ENCODE measurements at places on chromosomes 7 and 10.
A peak's percentile ranks its signal among the peaks of the same experiment; 100 is the strongest.

DNA sequence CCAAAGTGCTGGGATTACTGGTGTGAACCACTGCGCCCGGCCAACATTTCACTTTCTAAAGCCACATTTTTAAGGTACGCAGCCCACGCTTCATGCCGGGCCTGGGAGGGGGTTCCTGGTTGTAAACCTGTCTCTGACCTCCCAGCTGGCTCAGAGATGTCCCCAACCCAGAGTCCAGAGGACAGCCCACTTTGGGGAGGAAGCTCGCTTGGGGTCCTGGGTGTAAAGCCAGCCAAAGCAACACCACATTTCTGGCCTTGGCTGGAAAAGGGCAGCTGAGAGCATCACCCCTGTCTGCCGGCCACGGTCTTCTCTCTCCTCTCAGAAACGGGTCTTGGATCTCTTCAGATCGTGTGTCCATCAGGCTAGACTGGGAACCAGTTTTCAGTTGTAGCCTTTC is 23.9 kb upstream of the PITRM1 start:
- no peak for ATAC-seq

GRCh38 chr10:100104300-100104699 is 22.6 kb upstream of the CPN1 start:
- no peak for ATAC-seq

GRCh38 chr7:100613412-100614175 is 1.3 kb downstream of the MOSPD3 start:
- ATAC-seq, result no peak

DNA sequence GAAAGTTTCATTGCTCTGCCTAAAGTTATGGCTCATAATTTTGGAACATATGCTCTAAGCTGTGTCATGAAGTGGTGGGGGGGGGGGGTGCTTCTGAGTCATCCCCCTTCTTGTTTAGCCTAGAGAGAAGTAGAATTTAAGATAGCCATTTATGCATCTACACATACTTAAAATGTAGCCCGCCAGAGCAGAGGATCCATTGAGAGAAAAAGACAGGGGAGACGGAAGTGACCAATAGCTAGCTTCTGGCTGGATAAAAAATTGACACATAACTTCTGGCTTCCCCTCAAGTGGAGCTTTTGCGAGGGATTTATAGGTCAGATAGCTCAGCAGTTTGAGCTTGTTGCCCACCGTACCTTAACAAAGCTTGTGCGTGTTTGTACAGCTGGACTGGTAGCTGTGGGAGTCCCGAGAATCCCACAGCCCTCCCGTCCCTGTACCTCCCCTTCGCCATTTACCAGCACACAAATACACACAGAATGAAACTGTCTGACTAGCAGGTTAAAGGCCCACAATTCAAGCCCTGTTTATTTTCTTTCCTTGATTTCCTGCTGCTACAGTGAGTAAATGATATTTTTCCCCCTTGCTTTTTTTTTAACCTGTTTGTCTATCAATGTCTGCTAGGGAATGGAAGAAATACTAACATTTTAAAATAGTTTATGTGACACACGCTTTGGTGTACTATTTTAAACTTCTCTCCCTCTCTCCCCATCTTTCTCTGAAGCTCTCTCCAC is 232.6 kb upstream of the FERD3L start:
- ATAC-seq, result peak; percentile 94

- no peak for ATAC-seq
Measured at GRCh38 chr7:130844811-130845580, 111.0 kb upstream of the KLF14 start.

GRCh38 chr10:74801447-74801846 is 25.0 kb upstream of the KAT6B start:
- no peak for ATAC-seq

- ATAC-seq, result peak; percentile 41
Measured at GRCh38 chr7:26989897-26990670, 105.7 kb downstream of the HOXA1 start.

DNA sequence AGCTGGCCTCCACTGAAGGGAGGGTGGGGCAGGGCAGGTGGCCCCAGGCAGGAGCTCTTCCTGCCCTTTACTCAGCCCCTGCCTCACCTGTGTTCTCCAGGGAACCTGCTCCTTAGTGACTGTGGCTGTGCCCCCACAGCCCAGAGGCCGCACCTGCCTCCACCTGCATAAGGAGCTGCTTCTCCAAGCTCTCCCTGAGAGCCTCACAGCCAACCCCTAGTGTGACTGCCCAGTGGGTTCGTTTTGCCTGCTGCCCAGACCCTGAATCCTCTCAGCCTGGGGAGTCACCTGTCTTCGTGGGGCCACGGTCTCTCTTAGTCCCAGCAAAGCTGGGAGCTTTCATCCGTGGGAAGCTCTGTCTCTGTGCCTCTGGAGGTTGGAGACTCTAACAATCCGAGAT is 94.4 kb downstream of the GLRX3 start:
- ATAC-seq, result no peak

DNA sequence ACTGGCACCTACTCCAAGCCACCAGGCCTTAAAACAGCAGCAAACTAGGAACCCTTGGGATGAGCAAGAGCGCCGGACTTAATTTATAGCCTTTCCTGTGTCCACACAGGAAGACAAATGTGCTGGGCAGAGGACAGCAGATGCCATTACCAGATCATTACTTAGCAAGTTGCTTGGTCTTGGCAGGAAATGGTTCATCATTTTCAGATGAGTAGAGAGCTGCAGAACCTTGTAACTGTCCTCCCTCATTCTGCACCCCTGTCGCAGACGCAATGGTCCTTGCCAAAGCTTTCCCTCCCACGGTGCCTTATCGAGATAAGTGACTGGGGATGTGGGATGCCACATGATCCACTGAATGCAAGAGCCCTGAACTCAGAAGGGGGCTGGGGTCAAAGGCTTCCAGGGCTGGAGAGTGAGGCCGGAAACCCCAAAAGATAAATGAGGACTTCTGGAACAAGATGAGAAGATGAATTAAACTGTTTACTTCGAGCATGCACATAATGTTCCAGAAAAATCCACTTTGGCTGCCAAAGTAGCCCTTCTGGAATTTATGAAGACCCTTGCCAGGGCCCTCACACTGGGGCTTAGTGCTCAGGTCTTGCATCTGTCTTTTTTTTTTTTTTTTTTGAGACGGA is 145.6 kb upstream of the ZNF32 start:
- no peak for ATAC-seq

- no peak for ATAC-seq
Measured at GRCh38 chr7:3956949-3957348, 655.9 kb downstream of the SDK1 start.

DNA sequence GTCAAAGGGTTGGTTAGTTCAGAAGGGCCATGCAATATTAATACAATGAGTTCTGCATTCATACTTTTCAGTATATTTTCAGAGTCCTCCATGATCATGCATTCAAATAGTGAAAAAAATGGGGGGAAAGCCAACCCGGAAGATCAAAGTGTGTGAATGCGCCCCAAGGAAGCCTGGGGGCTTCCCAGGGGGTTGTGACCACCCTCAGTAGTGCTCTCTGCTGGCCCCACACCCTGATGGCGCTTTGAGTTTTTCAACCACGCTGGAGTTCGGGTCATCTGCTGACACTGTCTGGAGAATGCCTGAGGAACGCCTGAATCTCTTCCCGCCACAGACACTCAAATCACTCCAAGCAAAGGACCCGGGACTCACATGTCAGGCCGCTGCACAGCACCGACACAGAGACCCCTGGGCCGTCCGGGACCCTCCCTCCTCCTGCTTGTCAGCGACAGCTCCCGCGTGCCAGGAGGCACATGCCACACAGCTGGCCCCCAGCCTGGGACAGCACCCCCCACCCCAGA is 1.0 kb downstream of the TNS3 start:
- peak; percentile 42 for ATAC-seq

DNA sequence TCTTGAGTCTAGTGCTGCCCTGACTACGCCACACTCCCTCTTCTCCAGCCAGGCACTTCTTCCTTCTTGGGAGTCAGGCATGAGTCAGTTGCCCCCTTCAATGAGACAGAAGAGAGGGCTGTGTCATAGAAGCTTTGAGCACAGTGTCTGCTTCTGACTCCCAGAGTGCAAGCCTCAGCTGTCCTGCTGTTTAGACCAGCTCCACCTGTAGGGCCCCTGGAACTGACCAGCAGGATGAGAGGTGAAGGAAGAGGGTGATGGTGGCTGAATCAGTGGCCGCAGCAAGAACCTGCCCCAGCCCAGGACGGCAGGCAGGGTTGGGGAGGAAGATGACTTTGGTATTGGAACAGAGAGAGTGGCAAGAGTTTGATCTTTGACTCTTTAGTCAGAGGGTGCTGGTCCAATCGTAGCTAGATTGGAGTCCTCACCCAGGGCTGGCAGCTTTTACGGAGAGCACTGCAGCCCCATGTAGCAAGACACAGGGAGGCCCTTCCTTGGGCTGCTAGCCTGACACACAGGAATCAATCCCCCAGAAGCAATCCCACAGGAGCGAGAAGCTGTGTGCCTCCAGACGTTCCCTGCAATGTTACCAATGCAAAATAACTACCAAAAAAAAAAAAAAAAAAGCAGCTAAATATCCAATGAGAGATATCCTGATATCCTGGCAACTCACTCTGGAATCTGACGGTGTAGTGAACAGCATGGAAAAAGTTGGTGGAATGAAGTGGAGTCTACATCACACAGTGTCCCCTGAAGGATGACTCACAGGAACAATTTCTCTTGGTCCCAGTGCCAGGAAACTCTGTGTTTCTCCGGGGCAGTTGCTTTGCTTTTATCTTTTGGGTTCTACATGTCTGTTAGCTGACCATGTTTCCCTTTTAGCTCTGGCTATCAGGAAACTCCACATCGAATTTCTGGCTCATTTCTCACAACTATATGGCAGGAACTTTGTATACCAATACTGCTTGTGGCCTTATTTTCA is 6.9 kb downstream of the C10orf62 start:
- ATAC-seq, result peak; percentile 77

DNA sequence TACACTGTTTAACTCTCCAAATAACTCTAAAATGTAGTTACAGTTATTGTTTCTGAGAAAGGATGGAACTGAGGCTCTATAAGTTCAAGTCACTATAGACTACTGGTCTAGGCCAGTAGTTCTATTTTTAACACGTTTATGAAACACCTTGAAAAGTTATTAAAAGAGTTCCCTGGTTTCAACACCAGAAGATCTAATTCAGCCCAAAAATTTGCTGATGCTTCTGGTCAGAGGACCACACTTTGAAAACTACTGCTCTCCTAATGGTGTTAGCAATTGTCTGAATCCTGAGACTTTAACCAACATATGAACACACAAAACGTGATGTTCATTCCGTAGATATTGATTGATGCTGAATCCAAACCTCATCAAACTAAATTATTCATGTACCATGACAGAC is 658.6 kb upstream of the STEAP1 start:
- ATAC-seq, result no peak

DNA sequence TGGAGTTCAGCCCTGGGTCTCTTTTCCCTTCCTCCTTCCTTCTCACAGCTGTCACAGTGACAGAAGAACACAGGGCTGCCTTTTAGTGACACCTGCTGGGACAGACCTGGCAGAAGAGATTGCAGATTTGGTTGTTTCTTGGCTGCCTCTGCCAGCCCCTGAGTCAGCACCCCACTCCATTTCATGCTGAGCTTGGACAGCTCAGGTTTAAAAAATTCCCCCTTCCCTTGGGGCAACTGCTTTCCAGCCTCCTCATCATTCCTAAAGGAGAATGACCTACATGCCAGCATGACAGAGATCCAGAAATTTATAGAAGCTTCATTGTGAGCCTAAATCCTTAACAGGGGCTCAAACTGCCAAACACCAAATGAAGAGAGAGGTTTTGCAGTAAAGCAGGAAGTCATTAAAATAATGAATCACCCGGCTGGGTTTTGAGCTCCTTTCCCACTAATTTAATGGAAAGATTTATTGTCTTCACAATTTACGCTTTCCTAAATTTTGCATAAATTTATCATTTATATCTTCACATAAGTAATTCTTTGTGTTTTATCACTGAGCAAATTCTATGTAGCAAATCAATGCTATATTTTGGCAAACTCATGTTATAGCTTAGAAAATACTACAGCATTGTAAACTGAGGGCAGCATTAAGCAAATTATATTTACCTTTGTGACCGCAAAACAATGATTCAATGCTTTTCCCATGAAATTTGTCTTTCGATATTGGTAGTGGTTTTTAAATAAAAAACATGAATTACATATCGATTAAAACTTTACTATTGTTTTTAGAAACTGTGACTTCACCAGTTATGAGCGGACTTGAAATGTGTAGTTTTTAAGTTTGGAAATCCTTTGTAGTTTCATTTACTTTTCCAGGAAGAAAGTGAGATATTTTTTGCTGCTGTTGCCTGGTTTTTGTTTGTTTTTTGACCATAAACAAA is 399.5 kb upstream of the ANKRD30A start:
- ATAC-seq, result peak; percentile 79

DNA sequence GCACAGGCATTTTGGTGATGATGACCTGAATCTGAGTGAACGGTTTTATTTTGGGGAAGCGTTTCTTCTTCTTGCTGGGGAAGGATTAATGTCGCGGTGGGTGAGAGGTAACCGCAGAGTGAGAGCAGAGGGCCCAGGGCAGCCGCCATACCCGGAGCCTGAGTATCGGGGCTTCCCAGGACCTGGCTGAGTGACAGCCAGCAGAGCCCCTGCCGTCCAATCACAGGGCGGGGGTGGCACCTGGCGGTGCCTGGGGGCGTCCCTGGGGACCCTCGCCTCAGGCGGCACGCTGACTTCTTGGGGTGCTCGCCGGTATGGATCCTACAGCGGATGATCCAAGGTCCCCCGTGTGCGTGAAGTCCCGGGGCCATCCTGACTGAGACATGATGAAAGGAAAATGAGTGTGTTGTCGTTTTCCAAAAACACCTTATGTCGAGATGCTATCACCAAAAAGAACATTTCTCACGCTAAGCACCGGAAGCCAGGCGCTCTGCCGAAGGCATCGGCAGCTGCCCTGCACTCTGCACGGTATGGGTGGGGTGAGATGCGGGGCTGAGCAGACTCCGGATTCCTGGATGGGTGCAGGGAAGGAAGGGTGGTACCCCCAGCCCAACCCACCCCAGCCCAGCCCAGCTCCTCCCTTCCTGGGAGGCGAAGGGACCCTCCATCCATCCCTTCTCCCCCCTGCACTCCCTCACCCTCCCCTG is 227.9 kb upstream of the SHH start:
- no peak for ATAC-seq

- ATAC-seq, result no peak
Measured at GRCh38 chr7:66602159-66602558, 26.5 kb upstream of the KCTD7 start.

- ATAC-seq, result no peak
Measured at GRCh38 chr7:132118641-132119040, 457.6 kb downstream of the PLXNA4 start.

GRCh38 chr7:31258391-31258790 is 82.1 kb downstream of the NEUROD6 start:
- no peak for ATAC-seq

GRCh38 chr7:154956427-154956826 is 46.5 kb downstream of the PAXIP1 start:
- no peak for ATAC-seq

GRCh38 chr7:80247891-80248290 is 113.3 kb downstream of the GNAI1 start:
- no peak for ATAC-seq

DNA sequence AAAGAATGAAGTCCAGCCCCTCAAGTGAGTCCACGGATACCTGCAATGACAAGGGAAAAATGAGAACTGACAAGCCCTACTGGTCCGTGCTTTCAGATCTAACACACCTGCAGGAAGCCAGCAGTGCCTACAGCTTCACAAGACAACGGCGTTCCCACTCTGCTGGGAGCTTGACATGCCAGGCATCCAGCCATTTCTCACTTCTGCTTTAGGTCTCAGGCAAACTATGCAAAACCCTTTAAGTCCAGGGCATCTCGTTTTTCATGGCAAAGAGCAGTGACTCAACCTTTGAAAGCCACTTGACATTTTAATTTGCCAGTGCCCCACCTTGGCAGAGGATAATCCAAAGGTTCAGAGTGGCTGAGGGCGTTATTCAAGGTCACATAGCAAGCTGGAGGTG is 49.1 kb upstream of the GPAM start:
- ATAC-seq, result no peak

- ATAC-seq, result no peak
Measured at GRCh38 chr10:16853201-16853600, 36.0 kb upstream of the RSU1 start.

Data from motor neuron (in vitro differentiated cells).